ENCODE measurements at places on chromosomes 7 and 10. TPM values are rescaled to one million over a fixed set of nuclear protein-coding genes. Genes with fewer than 3 reads are reported as not detected.

The HMX3 gene
- total RNA-seq: not detected

The DRGX gene
- total RNA-seq: under 0.01 TPM

The KCNH2 gene
- total RNA-seq: not detected

The CDK1 gene
- 5.8 TPM for total RNA-seq

The SPAM1 gene
- total RNA-seq: not detected

The TEX47 gene
- total RNA-seq: not detected

The KLF14 gene
- not detected for total RNA-seq

The IL2RA gene
- not detected for total RNA-seq

The ACADSB gene
- total RNA-seq: 8.5 TPM

The VGF gene
- 0.36 TPM for total RNA-seq

The RALA gene
- total RNA-seq: 44.5 TPM

The FAM171A1 gene
- 28.9 TPM for total RNA-seq

The RBP3 gene
- total RNA-seq: not detected

The NUTM2B gene
- total RNA-seq: 0.88 TPM

The DNAH11 gene
- under 0.01 TPM for total RNA-seq

The ANKRD2 gene
- total RNA-seq: 0.72 TPM

The IDI2 gene
- total RNA-seq: not detected

The GPR15LG gene
- not detected for total RNA-seq

The GPR146 gene
- 5.1 TPM for total RNA-seq

The ZYX gene
- total RNA-seq: 47.4 TPM

The FAM25A gene
- not detected for total RNA-seq

The FAM20C gene
- total RNA-seq: 46.0 TPM

The GSDME gene
- total RNA-seq: 44.5 TPM

The SPDYE11 gene
- not detected for total RNA-seq

The CYP2C18 gene
- total RNA-seq: not detected

The SDHAF3 gene
- 6.5 TPM for total RNA-seq

The IQUB gene
- 0.88 TPM for total RNA-seq

The LBX1 gene
- total RNA-seq: not detected

The CHST3 gene
- total RNA-seq: 43.1 TPM

The STEAP1B gene
- 31.8 TPM for total RNA-seq

The SMIM30 gene
- total RNA-seq: 47.1 TPM
